ENCODE measurements at places on chromosomes 6 and 20.

GRCh38 chr6:129707882-129708495 is 2.0 kb downstream of the ARHGAP18 start:
- no peak for DNase-seq

GRCh38 chr6:42315259-42315990 is 97.8 kb upstream of the MRPS10 start:
- no peak for DNase-seq

GRCh38 chr6:13404228-13404891 is 76.0 kb upstream of the TBC1D7 start:
- peak; percentile 74 for DNase-seq

- DNase-seq, result no peak
These were observed 35.8 kb downstream of the NEDD9 start for GRCh38 chr6:11196511-11197174.

GRCh38 chr6:81768150-81768942 is 15.9 kb upstream of the TENT5A start:
- DNase-seq, result no peak
